Right renal cortex interstitium (tissue), 3 donors: ENCODE measurements at places on chromosomes 3 and 15.

DNA sequence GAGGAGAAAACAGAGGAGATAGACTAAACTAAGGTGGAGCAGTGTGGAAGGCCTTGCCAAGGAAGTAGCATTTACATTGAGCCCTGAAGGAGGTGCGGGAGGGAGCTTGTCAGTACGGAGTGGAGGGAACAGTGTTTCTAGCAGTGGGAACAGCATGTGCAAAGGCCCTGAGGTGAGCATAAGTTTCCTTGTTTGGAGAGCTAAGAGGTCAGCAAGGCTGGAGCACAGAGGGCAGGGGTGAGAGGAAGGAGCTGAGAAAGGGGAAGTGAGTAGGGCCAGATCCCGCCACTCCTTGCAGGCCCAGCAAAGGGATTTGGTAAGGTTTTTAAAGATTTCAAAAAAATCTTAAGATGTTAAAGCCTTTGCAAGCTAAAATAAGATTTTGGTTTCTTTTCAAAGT is 70.1 kb downstream of the HMCES start:
- no peak for DNase-seq

DNA sequence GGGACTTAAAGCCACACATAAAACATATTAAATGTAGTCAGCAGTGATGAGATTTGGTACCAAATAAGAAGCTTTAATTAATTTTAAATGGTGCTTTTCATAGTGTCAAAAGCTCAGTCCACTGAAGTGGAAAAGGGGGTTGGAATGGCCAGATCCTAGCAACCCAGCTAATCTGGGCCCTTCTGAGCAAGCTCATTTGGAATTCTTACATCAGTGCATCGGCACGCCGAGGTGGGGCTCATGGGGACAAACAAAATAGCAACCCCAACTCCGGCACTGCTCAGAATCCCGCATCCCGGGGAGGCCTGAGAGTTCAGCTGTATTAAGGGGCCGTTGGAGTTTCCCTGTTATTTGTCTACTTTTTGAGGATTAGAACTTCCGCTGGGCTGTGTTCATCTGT is 526.4 kb downstream of the SOX2 start:
- no peak for DNase-seq

DNA sequence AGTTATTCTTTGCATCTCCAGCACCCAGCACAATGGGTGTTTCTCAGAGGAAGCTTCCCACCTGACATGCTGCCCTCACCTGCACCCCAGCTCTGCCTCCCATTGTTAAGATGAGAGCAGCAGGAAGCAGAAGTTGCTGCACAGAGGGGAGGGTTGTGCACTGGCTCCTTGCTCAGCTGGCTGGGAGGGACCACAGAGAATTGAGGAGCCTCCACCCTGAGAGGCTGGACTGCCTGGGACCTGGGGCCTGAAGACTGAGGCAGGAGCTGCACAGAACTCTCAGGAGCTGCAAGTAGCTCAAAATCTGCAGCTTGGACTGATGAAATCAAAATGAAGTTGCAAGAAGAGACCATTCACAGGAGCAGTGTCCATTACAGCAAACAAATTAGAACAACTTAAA is 222.3 kb upstream of the LINGO1 start:
- DNase-seq = no peak

GRCh38 chr15:82072926-82073537 is 27.2 kb upstream of the MEX3B start:
- DNase-seq = no peak

DNA sequence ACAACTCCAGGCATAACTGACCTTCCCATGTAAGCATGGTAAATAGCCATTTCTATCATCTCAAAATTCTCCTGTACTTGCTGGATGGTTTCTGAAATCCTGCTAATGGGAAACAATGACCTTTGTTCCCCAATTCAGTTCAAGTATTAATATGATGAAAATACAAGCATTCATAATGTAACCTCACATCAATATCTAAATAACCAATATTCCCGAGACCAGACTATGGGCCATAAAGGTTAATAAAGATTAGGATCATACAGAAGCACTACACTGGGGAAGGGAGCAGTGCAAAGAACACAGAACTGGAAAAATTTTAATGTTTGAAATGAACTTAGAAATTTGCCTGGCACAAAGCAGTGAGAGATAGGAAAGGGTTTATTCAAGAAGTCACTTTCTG is 151.3 kb upstream of the SETMAR start:
- DNase-seq = no peak

DNA sequence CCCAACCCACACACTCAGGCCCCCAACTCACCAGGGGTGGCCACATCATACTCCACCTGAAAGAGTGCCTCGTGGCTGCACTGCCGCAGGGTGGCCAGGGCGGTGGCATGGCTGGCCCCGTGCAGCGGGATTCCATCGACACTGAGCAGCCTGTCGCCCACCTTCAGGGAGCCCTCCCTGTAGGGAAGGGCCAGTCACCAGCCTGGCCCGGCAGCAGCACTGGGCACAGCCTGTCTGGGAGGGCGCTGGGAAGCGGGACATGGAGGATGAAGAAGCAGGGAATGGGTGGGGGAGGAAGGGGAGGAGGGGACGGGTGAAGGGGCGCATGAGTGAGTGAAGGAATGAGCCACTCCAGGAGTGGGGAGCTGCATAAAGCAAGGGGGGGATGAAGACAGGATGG is 18.5 kb downstream of the GRIP2 start:
- no peak for DNase-seq

- no peak for DNase-seq
Observed at GRCh38 chr15:99976000-99976399, 242.8 kb upstream of the LYSMD4 start.

GRCh38 chr15:29051422-29051821 is 165.6 kb downstream of the APBA2 start:
- no peak for DNase-seq

DNA sequence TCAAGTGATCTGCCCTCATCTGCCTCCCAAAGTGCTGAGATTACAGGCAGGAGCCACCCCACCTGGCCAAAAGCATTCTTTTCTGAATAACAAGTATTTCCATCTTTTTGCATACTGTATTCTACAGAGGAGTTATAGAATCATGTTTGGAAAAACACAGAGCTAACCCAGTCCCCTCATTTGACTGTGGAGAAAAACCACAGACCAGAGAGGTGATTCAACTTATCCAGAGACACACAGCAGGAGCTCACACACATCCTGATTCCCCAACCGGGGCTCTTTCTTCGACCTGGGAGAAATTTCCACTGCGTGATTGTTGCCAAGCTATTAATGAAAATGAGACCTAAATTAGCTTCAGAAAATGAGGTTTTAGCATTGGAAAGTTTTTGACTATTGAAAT is 176.1 kb upstream of the TLE3 start:
- DNase-seq = no peak

GRCh38 chr15:40106203-40107161 is 2.2 kb downstream of the BMF start:
- no peak for DNase-seq

DNA sequence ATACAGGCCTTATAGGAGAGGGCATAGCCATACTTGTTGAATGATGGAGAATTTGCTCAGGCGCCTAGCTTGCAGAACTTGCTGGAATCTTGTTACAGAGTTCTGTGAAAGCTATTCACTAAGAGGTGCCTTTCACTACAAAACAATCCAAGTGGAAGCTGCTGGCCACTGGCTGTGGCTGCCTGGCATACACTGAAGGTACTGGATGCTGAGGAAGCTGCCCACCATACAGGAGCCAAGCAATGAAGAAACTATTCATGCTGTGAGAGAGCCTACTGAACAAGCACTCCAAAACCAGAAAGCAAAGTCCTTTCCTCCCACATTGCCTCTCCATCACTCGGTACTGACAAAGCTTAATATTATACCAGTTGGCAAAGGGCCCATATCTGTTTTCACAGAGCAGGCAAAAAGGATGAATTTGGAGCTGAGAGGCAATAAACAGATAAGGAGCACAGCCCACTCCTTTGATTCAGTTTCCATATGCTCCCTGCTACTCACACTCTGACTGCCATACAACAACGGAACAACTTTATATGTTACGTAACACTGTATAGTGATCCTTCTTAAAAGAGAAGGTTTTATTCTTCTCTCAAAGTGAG is 192.6 kb upstream of the ALCAM start:
- DNase-seq = no peak

DNA sequence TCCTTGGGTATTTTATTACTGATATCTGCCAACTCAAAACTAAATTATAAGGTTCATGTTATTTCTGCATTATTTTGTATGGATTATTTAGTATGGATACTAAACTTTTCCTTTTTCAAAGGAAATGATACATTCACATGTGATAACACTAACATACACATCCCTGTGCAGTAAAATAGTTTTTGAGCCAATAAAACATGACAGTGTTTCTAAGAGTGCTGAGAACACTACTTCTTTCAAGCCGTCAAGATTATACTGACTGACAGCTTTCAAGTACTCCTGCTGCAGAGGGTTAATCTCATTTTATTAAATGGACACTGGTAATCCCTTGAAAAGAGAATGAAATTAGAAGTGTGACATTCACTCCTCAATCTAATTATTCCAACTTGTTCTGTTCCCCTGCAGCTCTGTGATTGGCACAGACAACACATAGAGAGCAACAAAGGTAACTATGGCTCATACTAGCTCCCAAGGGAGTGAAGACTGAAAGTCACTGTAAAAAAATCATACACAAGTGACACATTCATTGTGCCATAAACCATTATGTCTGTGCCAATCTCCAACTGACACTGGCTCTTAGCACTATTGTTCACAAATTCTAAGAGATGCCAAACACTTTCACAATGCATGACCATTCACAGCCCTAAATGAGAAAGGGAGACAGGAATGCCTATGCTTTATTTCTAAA is 468.6 kb downstream of the SHQ1 start:
- no peak for DNase-seq

DNA sequence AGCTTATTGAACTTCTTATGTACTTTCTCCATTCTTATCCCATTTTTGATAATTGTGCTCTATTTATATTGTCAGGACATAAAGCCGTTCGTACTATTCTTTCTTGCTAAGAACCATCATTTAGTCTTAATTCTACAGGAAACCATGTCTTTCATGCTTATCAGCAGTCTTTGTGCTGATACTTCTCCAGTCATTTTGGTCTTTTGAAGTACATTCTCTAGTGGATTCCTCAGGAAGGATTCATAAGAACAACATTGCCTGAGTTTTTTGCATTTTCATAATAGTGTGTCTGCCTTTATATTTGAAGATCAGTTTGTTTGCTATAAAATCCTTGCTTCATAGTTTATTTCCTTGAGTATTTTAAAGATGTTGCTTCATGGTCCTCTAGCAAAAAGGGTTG is 126.6 kb upstream of the NEO1 start:
- DNase-seq = no peak

DNA sequence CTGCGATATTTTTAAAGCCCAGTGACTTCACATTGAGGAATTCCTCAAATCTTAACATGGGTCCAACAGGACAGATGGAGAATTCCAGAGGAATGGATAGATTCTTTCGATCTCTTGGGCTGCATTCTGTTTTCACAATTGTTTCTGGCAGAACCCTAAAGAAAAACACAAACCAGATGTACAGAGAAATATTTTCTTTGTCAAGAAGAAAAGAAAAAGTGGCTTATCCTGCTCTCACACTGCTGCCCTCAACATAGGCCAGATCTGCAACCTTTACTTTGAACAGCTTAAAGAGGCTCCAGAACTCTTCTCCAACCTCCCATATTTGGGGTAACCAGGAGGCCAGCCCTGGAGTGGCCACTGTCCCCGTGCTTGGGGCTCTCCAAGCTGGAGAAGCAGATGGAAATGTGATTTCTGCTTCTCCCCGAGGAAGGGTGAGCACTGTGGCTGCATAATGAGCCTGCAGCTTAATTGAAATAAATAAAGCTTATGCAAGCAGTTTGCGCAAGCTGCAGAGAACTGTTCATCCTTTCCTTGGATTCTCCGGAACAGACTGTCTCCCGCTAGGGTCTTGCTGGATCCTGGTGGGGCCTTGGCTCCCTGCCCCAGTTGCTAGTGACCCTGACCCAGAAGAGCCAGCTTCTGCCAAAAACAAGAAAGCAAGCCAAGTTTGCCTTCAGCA is 453.2 kb upstream of the PROK2 start:
- no peak for DNase-seq

GRCh38 chr15:67248011-67248505 is 6.4 kb downstream of the AAGAB start:
- DNase-seq = no peak

- DNase-seq = no peak
Observed at GRCh38 chr3:177464392-177465256, 267.3 kb upstream of the TBL1XR1 start.

- DNase-seq = no peak
Observed at GRCh38 chr3:6260551-6261191, 600.2 kb upstream of the GRM7 start.

- DNase-seq = no peak
Observed at GRCh38 chr15:64341961-64342360, 14.0 kb downstream of the CSNK1G1 start.

DNA sequence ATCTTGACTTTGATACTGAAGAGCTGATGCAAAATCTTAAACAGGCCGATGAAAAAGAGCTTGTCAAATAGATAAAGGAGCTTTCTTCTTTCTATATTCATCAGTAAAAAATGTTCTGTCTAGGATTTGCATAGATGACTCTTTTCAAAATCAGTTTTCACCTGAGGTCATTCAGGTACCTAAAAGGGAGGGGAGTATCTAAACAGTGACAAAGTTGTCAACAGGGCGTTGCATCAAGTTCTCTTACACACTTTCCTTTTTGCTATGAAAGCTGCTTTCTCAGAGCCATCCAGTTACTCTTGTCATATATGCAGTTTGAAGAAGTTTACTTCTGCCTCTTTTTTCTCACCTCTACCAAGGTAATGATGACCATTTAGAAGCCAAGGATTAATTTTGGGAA is 60.0 kb downstream of the AKAP13 start:
- no peak for DNase-seq

DNA sequence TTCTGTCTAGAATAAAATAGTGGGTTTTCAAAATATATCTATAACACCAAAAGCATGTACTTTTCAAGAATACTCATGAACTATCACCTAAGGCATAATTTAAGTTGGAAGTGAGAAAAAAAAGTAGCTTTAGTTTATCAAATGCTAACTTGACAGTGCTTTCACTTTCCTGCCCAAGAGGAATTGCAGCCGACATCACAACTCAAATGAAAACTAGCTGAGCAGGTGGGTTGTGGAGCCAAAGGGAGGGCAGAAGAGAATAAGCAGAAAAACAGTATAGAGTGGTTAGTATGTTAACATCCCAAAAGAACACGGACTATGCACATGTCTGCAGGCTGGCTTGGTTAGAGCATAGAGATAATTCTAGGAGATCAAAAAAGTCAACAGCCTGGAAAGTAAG is 120.9 kb downstream of the NEDD4 start:
- DNase-seq = no peak

GRCh38 chr15:68380456-68380855 is 51.5 kb downstream of the ITGA11 start:
- no peak for DNase-seq

GRCh38 chr15:74821091-74821789 is 5.2 kb upstream of the CPLX3 start:
- DNase-seq = no peak

GRCh38 chr3:22526266-22526837 is 676.8 kb upstream of the UBE2E2 start:
- no peak for DNase-seq

GRCh38 chr3:66425032-66425431 is 75.8 kb downstream of the LRIG1 start:
- no peak for DNase-seq

GRCh38 chr3:183214277-183214612 is 38.8 kb upstream of the B3GNT5 start:
- no peak for DNase-seq

- no peak for DNase-seq
Observed at GRCh38 chr15:75732177-75732808, 19.6 kb upstream of the CSPG4 start.

GRCh38 chr3:42182555-42182954 is 83.4 kb downstream of the CCK start:
- no peak for DNase-seq

- no peak for DNase-seq
Observed at GRCh38 chr15:59736181-59736580, 47.1 kb upstream of the BNIP2 start.
